ENCODE measurements at places on chromosomes 3 and 15.

GRCh38 chr3:128077202-128077624 lies 25.0 kb downstream of the SEC61A1 start:
- DNase-seq: no peak

GRCh38 chr3:73828348-73828747 lies 203.6 kb upstream of the PDZRN3 start:
- DNase-seq: no peak

- DNase-seq: no peak
Measured at GRCh38 chr3:98038286-98038685, 3.2 kb upstream of the GABRR3 start.

DNA sequence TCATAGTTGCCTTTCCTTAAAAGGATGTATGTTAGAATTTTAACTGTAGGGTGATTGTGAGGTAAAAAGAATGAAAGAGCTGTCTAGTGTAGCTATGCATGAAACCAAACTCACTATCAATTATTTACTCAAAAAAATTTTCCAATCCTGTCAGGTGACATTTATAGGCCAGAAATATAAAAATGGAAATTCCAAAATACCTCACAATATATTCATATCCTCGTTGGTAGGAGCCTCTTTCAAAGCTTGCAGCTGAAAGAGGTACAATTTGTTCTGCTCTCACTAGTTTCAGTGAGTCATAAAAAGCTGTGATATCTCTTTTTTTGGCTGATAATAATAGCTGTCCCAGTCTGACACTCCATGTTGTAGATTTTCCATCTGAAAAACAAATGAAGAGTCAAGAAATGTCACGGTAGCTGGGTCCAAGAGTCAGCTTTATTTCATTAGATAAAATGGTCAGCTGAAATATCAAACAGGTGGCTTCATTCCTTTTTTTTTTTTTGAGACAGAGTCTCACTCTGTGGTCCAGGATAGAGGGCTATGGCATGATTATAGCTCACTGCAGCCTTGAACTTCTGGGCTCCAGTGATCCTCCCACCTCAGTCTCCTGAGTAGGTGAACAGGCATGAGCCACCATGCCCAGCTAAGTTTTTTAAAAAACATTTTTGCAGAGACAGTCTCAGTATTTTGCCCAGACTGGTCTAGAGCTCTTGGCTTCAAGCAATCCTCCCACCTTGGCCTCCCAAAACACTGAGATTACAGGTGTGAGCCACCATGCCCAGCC lies 50.8 kb upstream of the XRN1 start:
- DNase-seq: no peak

DNA sequence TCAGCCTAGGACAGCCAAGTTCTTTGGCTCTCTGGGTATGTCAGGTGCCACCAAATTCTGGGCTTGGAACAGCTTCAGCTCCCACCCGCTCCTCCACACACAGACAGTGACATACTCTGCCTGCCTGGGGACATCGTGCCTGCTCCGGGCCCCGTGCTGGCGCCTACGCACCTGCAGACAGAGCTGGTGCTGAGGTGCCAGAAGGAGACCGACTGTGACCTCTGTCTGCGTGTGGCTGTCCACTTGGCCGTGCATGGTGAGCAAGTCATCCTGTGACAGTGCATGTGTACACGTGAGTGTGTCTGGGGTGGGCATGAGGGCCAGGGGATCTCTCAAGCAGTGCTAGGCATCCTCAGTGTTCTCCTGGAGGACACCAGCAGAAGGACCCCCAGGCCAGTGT lies 922 bp downstream of the IL17RC start:
- DNase-seq: no peak

DNA sequence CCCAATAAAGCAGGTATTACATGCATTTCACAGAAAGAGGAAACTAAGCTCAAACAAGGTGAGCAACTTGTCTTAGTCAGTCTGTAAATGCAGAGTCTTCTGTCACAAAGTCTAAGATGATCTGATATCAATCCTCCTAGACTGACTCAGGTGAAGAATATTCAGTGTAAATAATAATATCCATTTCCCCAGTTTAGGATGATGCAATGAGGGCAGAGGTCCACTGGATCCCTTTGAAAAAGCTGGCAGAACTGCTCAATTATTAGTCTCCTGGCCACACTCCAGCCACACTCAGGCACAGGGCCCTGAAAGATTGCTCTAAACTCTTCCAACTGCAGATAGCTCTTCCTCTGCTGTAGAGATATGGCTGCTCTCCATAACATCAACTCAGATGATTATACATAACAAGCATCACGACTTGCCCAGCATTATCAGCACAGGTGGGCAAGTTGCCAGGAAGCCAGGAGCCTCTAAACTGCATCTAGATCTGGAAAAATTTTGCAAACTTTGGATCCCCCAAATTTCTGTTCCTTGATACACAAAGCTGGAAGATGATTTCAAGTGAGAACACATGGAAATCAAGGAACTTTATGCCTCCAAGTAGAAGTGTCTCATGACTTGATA lies 129.8 kb upstream of the CPNE4 start:
- DNase-seq: no peak

DNA sequence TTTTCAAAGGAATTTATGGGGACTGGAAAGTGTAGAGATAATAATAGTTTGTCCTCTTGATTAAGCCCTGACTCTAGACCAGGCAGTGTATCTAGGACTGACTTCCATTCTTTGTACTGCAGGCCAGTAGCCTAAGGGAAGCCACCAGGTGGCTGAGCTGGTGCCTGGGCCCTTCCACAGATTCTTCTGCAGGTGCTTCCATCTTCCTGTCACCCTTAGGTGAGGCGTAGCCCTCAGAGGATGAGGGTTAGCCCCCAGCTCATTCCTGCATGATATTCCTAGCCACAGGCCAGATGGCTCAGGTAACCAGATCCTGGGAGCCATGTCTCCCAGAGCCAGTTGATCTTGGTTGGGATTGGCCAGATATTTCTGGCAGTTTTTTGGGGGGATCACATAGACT lies 169.0 kb upstream of the IL12A start:
- no peak for DNase-seq

- DNase-seq: no peak
Measured at GRCh38 chr3:50268703-50269451, at the start of gene SEMA3B. SEMA3B (plus strand) TSS chr3:50269147; CDS start chr3:50269241, 94 bp downstream.

- no peak for DNase-seq
Measured at GRCh38 chr3:172513488-172513887, 9.7 kb downstream of the TNFSF10 start.

DNA sequence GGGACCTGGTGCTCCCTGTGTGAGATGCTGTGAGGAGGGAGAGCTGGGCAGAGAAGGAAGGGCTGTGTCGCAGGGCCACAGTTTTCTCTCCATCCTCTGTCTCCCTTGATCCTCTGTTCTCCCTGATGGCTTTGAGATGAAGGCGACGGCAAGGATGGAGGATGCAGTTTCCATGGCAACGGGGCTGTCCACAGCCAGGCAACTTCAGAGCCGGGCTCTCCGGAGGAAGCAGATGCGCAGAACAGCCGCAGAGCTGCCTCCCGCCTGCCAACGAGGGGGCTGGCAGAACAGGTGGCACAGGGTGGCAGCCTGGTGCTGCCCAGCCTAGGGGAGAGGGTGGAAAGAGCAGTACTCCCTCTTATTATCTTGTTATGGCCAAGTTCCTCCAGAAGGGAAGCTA lies 9.9 kb upstream of the GRM2 start:
- no peak for DNase-seq

- no peak for DNase-seq
Measured at GRCh38 chr3:30639937-30640336, 33.5 kb downstream of the TGFBR2 start.

DNA sequence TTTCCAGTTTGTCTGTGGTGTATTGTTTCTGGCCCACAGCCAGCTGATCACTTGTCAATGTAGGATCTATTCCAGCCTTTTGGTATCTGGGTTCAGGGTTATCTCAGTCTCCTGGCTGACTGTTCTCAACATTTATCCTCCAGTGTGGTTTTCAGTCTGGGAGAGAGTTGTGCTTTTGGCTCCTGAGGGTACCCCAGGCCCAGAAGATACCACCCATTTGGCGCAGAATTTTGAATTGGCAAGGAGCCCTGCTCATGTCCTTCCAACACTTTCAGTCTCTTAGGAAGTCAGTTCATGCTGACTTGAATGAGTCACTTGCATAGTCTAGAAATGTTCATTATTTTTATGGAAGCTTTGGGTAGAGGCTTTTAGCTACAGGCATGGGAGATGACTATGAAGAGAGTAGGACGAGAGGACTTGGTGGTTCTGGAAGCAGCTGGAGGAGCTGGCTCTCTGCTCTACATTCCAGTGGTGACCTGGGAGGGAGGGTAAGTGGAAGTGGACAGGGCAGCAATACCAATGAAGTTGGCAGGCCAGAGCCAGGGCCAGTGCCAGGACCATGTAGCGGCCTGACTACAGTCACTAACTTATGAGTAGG lies 7.2 kb downstream of the POLR2H start:
- no peak for DNase-seq

DNA sequence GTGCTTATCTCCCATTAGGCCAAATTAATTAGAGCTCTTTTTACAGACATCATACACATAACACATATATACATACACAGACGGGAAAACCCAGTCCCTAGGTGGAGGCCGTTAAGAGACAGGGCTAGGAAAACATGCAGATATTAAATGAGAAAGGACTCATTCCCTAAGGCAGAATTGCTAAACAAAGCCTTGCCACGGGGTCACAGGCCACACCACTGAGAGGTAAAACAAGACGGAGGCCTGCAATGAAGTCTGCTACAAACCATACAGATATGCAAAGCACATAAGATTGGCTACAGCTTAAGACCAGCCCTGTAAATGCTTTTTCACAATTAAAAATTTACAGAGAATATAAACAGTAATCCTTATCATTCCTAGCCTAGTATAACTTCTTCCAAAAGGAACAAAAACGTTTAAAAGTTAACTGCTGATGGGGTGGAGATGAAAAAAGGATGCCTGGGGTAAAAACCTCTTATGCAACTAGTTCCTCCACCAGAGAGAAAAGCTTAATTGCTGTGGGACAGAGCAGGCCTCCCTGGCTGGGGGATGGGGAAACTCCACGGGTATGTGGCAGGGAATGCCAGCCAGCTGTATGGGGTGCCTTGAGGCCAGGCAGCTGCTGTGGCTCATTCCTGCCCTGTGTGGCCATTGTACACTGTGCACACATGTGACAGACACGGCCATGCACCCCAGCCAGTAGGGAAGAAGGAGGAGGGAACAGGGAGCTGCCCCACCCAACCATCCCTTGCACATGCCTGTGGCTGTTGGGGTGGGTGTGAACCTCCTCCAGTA lies 481.4 kb upstream of the LMCD1 start:
- DNase-seq: no peak

GRCh38 chr3:45693941-45694521 lies 4.8 kb downstream of the SACM1L start:
- DNase-seq: no peak

- no peak for DNase-seq
Measured at GRCh38 chr3:151293127-151293526, 14.8 kb upstream of the P2RY14 start.

DNA sequence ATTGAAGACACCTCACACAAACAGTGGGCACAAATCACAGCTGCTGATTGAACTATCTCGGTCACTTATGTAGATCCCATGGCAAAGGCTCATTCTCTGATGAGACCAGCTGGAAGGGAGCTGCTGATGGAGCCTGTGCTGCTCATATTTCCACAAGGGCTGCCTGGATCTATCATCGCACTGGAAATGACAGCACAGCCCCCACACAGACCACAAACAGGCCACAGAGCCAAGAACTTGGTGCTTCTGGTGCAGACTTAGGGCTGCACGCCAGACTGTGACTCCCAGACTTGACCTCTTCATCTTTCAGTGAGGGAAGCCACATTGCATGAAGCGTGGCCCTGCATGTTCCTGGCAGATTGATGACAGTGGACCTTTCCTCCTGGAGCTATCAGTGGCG lies 197.6 kb downstream of the MINAR1 start:
- no peak for DNase-seq

DNA sequence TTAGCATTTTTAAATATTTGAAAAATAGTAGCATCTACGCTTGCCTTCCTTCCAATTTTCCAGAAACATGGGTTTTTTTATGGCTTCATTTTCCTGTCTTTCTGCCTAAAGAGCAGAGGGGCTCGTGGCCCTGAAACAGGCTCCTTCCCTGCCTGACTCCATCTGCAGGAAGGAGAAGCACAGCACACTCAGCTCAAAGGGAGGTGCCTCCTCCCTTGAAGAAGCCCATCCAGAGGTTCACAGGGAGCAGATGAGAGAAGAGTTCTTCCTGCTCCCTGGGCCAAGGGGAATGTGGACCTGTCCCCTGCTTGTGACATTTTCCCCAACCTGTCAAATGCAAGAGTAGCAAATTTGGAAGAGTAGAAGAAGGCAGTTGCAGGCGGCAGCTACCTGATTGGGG lies 55.8 kb downstream of the BBX start:
- DNase-seq: no peak

DNA sequence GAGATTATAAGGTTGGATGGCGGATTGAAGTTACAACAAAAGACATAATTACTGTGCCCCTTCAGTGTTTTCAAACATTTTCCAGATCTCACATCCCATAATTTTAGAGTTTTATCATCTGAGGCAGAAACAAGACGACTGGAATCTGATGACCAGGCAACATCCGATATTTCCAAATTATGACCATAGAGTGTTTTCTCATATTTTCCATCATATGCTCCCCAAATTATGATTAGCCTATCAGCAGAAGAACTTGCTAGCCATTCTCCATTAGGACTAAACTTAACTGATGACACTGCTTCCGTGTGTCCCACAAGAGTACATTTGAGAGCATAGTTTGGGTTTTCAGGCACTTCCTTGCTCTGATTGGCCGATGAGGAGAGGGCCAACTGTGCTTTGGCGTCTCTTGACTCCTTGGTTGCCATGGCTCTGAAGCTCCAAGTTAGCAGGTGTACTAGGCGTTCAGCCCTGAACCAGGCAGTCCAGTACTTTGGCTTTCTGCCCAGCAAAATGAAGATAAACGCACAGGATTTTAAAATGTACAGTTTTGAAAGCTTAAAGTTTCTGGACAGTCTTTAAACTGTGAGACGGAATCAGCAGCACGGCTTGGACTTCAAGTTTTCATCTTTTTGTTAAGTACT lies 638 bp downstream of the WDR5B start:
- DNase-seq: no peak

GRCh38 chr3:14137445-14137844 lies 12.6 kb downstream of the TMEM43 start:
- DNase-seq: no peak

- DNase-seq: no peak
Measured at GRCh38 chr15:55858661-55859060, 115.7 kb upstream of the PRTG start.

DNA sequence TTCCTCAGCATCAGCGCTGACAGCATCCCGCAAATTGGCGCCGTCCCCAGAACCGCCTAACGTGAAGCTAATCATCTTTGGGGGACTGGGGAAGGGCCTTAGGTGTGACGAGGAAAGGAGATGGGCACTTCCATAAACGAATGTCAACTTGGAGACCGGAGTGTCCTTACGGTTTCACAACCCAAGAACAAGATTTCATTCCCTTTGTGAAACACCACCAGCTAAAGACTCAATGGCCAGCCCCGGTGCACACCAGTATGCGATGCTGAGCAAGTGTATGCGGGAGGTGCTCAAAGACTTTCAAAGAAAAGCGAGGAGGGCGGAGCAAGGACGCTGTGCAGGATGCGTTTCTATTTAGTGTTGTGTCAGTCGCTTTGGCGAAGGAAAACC lies 759 bp upstream of the TTBK2 start:
- DNase-seq: no peak
